ENCODE measurements at places on chromosomes 4 and X.

DNA sequence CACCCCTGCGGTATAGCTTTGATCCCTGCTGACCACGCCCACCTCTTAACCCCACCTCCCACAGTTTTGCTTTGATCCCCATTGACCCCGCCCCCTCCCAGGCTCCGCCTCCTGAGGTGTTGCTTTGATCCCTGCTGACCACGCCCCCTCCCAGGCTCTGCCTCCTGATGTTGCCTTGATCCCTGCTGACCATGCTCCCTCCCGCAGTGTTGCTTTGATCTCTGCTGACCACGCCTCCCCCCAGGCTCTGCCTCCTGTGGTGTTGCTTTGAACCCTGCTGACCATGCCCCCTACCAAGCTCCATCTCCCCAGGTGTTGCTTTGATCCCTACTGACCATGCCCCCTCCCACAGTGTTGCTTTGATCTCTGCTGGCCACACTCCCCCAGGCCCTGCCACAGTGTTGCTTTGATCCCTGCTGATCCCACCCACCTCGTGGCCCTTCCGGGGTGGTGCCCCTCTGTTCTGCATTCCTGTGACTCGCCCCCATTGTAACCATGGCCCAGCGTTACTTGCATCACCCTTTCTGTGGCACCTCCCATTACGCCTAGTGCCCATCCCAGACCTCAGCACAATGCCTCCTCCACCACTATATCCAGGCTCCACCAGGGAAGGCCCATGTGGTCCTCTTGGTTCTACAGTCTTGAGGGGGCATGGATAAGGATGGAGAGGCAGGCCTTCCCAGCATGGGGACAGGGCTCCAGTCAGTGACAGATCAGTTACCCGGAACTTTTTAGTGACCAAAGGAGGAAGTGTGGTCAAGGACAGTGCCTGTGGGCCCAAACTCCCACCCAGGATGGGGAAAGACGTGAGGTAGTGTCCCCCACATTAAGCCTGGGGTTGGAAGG is 70.8 kb downstream of the ADRA2C start:
- no peak for DNase-seq

DNA sequence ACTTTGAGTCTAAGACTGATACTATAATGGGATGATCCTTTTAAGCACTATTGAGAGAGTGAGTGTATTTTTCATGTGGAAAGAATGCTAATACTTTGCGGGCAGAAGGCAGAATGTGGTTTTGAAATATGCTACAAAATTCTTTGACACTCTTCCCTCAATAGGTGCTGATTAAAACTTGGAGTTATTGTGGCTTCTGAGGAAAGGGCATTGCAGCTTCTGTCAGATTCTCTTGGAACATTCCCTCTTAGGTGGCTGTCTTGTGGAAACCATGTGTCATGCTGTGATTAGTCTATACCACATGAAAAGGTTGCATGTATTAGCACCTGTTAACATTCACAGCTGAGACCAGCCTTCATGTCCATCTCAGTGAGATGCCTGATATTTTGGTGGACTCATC is 547.0 kb downstream of the STIM2 start:
- DNase-seq = no peak

DNA sequence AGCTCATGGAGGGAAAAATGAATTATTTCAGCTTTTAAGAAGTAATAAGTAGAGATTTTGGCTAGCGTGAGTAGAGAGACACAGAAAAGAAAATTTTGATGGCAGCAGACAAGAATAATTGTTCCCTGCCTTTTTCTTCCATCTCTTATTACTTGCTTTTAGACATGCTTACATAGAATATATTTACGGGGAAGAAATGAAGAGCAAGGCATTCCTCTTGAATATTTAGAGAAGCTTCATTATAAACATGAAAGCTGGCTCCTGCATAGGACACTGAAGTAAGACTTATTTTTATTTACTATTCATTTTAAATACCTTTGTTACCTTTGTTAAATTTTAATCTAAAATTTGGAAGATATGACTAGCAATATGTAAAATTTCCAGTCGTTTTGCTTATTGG is 32.2 kb downstream of the DCK start:
- DNase-seq = no peak

DNA sequence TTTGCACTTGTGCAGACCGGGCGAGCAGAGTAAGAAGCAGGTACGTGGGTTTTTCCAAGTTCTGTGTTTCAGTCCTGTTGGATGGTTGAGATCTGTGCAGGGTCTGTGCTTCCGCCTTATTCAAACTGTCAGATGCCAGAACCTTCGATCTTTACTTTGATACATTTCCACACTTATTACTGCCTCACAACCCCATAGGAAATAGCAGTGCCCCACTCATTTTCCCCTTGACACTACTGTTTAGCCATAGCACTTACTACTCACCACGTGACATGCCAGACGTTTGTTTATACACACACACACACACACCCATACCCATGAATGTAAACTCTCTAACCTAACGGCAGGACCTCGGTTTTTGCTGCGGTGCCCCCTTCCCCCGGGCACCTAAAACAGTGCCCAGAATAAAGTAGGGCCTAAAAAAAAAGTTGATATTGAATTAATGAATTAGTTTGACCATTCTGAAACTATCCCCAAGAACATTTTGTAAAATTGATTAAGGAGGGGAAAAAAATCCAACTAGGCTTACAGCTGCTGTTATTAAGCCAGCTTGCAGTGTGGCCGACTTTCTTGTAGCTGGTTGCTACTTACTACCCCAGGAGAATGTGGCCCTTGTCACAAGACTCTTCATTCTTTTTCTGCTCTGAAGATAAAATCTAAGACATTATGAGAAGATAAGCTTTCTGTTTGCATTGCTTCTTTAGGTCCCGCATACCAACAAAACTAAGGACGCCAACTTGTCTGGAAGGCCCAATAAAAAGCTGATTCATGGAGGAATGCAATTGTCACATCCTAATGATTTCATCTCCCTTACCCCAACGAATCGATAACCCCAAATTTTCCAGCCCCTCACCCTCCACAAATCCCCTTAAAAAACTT is 704 bp upstream of the SEPSECS start:
- DNase-seq = no peak

DNA sequence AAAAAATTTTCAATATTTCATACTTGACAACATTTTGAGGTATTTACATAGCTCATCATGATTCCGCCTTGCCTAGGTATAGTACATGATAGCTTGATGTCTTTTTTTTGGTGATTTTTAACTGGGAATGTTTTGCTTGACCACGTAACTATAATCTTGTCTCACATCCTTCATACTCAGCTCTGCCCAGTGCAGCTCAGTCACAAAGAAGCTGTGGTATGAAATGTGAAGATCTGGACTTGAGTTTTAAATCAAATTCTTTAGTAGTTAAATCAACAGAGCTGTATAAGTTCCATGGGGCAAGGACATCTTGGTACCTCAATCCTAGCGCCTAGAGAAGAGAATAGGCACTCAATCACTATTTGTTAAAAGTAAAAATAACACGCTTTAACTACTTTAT is 276.3 kb upstream of the DKK2 start:
- no peak for DNase-seq

GRCh38 chrX:40170830-40171512 is 73.2 kb upstream of the BCOR start:
- no peak for DNase-seq

- DNase-seq = no peak
Observed at GRCh38 chr4:94534401-94535312, 82.9 kb downstream of the PDLIM5 start.

DNA sequence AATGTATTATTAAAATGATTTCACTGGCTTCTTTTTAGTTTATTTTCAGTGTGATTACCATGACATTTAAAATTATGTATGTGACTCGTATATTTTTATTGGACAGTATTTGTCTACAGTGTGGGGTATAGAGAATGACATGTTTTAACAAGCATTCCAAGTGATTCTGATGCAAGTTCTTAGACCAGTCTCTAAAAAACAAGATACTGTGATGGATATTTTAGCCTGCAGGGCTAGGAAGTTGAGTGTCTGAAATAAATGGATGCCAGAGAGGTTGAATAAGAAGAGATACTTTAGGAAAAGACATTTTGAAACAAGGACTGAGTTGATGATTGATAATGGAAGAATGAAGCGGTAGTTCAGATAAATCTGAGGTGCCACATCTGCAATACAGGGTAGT is 3.5 kb upstream of the MAD2L1 start:
- DNase-seq = no peak

DNA sequence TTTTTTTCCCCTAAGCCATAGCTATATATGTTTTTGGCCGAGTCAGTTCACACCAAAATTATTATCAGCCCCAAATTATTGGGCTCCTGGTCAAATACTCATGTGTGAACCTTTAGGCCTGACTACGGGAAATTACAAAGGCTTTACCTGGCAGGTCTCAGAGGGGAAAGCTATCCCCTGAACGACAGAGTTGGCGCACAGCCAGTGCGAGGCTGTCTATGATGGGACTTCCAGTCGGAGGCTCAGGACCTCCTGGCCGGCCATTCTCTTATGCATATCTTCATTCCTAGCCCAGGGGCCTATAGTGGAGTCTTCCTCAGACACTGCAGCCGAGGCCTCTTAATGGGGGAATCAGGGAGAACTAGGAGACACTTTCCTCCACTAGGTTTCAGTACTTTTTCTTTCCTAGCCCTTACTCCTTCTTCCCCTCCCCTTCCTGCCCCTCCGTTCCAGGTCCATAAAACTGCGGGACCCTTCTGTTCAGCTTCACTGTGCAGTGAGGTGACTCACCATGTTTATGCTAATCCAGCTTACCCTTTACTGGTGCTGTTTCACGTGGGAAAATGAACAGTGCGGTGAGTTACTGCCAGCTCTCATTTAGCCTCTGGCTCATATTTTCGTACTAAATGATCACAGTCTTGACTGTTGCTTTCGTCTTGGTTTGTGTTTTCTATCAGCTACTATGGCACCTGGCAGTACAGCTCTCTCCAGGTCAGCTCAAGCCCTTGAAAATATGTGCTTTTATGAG is 533.9 kb downstream of the FSTL5 start:
- DNase-seq = no peak

DNA sequence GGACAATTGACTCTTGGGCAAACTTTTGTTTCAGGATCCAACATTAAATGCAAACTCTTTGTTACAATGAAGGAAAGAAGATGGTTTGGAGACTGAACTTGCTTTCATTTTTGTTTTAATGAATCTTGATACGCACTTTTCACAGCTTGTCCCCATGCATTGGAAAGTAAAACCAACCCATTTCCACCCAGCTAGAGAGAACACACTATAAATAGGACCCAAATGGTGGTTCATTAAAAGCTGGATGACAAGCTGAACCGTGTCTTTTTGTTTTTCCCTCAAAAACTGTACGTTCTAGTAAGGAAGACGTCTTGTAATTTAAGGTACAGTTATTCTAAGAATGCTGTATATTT is 95.3 kb upstream of the EGFL6 start:
- no peak for DNase-seq

GRCh38 chrX:19879181-19879580 is 8.2 kb downstream of the SH3KBP1 start:
- no peak for DNase-seq

GRCh38 chrX:130179579-130180215 is 7.9 kb downstream of the RAB33A start:
- no peak for DNase-seq

- DNase-seq = no peak
Observed at GRCh38 chrX:153828308-153828707, 2.0 kb downstream of the PDZD4 start.

GRCh38 chr4:189785257-189785656 is 155.4 kb upstream of the FRG1 start:
- no peak for DNase-seq

- no peak for DNase-seq
Observed at GRCh38 chrX:6685489-6685888, 150.6 kb upstream of the VCX3A start.

DNA sequence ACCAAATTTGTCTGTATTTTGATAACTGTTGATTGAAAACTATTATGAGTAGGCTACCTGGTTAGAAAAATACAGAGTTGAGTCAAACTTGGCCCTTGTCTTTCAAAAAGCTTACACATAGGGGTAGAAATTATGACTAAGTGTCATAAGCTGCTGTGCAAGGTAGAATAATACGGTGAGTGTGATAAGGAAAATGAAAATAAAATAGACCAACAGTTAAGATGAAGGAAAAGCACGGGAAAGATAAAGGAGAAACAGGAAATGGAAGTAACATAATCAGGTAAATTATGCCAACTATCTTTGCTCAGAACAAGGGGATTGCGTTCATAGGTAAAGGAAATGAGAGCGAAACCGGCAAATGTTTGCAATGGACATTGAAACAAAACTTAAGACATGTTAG is 302.5 kb downstream of the PCDH7 start:
- no peak for DNase-seq

DNA sequence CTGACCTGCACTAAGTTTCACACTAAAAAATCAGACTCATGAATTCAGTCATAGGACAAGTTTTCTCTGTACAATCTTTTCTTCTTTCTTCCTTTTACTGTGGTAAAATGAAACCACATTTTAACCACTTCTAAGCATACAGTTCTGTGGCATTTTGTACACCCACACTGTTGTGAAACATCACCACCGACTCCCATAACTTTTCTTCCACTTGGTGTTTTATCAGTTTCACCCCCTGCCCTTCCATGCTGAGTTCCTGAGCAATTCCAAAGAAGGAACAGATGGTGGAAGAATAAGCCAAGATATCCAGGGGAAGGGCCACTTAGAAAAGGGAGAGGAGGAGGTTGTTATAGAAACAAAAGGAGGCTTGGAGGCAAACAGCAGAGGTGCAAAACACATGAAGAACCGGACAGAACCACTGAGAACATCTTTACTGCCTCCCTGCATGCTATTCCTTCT is 22.6 kb downstream of the SLC25A4 start:
- DNase-seq = no peak

- DNase-seq = no peak
Observed at GRCh38 chr4:29423836-29424721, 1296.1 kb upstream of the PCDH7 start.

GRCh38 chr4:26751838-26752237 is 108.8 kb upstream of the STIM2 start:
- no peak for DNase-seq

GRCh38 chr4:175330652-175331051 is 412.5 kb downstream of the ADAM29 start:
- no peak for DNase-seq

DNA sequence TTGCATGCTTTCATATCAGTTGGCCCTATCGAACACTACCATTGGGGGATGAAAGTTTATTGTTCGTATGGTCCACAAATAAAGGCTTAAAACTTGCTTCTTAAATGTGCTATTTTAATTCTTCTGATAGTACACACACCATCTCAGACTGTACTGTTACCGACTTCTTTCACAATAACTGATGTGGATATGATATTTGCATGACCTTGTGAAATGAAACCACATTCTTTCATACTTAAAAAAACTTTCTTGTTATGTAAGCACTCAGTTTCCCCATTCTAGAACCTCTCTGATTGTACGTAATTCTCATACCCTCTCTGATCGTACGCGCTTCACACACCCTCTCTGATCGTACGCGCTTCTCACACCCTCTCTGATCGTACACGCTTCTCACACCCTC is 12.0 kb upstream of the WDR19 start:
- DNase-seq = no peak

DNA sequence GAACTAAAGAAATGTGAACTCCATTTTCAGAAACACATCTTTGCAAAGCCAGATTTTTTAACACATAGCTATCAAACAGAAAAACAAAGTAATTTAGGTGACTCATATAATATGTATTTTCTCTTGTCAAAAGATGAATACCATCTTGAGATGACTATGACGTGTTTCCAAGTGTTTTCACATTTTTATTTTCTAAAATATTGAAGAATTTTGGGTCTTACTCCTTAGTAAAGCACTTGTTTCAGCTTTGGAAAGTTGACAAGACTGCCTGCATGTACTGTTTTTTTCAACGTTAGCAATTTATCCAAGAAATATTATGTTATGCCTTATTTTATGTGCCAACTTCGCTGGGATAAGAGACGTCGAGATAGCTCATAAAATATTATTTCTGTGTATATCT is 733.9 kb upstream of the EPHA5 start:
- no peak for DNase-seq

- no peak for DNase-seq
Observed at GRCh38 chrX:41580423-41581064, 108.2 kb upstream of the GPR34 start.

All from anterior cingulate cortex (tissue), 58 donors.